Neural progenitor cell (in vitro differentiated cells): ENCODE measurements at places on chromosomes 13 and 19. TPM values are rescaled to one million over a fixed set of nuclear protein-coding genes. Genes with fewer than 3 reads are reported as not detected.

The AP3D1 gene
- 50.9 and 93.7 TPM in 2 replicates for total RNA-seq

The CBARP gene
- total RNA-seq: 1.2 and 17.8 TPM in 2 replicates

DNA sequence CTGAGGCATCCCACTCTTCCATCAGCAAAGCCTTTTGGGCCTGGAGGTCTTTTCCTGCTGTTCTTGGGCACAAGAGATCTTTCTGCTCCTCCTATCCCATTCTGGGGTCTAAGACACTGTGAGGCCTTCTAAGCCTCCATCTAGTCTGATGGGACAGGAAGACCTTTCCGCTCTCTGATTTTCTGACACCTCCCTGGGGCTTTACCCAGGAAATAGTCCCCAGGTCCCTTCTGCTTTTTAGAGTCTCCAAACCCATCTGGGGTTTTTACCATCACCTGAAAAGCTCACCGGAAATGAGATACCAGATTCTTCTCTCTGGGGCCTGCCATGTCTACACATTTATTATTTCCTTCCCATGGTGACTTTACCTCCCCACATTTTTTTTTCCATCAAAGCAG, 21.1 kb downstream of the CLEC17A start:
- DNase-seq: no peak

DNA sequence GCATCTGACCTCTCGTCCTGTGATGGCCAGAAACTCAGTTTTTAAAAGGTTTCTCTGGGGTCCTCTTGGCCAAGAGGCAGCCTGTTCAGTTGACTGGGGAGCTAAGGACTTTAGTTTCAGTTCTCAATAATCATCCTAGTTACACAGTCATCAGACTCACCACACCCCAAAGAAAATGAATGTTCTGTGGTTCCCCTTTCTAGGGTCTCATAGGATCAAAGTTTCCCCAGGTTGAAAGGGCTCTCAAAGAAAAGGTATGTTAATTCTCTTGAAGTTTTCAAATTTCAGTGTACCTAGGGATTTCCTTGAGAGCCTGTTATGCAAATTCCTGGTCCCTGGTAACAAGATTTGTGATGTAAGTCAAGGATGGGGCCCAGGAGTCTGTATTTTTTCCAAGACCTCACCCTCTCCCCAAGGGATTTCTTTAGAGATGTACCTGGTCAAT, 94.9 kb downstream of the FAM216B start:
- DNase-seq: no peak

- DNase-seq: no peak
These were observed 58.5 kb downstream of the SPATA13 start for GRCh38 chr13:24218977-24219376.

- DNase-seq: peak; percentile 87
These were observed 8.6 kb upstream of the TYK2 start for GRCh38 chr19:10388957-10389356.

DNA sequence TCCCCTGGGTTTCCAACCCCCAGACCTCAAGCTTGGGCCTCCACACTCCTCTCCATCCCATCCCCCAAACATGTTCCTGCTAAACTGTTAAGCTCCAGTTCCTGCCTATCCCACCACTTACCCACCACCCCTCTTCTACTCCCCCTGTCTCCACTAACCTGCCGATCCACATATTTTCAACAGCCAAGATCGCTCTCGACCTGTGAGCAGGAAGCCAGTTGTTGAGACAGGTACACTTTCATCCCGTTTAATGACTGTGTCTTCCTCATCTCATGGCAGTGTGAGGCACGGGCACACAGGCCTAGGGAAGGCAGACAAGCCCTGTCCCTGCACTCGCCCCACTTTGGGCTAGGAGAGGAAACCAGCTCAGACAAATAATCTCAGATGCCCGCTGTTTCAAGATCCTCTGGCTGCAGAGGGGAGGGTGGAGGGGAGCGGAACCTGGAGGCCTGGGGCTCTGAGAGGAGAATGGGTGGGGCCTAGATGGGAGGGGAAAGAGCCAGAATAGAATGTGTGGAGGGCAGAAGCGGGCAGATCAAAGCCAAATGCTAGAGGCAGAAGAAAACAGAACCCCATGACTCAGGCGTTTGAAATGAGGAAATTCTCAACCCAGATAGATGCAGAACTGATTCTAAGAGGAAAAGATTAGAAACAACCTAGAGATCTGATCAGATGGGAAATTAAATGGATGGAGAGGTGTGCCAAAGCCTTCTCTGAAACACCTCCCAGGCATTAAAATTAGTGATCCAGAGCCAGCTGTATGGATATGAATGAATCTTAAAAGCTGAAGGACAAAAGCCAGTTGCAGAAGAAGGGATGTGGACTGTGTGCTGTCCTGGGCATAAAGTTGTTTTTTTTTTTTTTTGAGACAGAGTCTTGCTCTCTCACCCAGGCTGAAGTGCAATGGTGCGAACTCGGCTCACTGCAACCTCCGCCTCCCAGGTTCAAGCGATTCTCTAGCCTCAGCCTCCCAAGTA, 16.9 kb upstream of the CYP2S1 start:
- peak; percentile 67 for DNase-seq

DNA sequence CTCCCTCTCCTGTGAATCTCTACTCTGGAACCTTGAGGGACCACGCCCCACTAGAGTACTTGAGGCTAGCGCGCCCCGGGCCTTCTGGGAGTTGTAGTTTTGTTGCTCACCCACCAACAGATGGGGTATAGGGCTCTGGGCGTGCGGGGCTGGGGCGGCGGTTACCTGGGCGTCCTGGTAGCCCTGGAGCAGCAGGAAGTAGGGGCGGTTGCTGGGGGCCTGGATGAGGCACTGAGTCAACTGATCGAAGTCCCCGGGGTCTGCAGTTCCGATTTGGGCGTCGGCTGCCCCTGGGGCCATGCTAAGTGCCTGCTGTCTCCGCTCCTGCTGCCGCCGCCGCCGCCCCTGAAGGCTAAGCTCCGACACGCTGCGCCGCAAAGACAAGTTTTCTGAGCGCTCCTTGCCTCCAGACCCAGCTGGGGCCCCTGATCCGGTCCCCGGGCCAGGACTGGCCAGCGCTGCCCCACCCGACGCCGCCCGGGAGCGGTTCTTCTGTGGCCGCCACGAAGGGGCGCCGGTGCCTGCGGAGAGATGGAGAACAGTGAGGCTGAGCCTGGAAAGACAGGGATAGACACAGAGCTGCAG, 5.3 kb downstream of the RASIP1 start:
- DNase-seq: peak; percentile 89

DNA sequence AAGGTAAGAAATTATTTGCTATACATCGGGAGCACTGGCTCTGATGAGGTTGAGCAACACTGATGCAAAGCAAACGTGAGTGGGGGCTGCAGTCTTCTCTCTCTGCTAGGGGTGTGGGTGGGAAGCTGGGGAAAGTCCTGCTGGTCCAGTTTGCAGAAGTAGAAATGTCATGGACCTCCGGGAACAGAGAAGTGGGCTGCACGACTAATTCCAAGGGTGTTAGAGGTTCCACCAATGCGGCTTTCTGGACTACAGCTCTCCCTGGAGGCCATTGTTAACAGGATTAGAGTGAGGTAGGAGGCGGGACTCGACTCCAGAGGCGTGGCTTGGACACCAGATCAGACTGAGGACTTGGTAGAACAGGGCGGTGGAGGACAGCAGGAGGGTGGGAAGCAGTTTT, 5.7 kb upstream of the FBXO27 start:
- DNase-seq: peak; percentile 87

GRCh38 chr19:19542507-19542906, 4.4 kb downstream of the CILP2 start:
- DNase-seq: no peak

GRCh38 chr19:7603919-7604318, 8.3 kb downstream of the CAMSAP3 start:
- DNase-seq: no peak

DNA sequence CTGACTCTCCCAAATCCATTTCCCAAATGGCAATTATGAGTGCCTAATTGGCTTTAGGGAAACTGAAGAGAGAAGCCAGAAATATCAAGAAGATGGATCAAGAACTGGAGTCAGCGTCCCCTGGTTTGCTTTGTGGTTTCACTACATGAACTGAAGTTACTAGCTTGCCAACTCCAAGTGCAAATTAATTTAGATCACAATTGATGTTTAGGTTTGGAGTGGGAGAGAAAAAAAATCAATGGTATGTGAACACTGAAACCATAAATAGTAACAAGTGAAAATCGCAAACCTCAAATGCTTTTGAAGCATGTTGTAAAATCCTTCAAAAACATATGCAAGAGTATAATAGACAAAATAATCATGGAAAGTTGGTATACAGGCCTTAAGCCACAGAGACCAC, 1528.6 kb upstream of the SLC10A2 start:
- no peak for DNase-seq

The NPAS1 gene
- 1.2 and 4.3 TPM in 2 replicates for total RNA-seq

DNA sequence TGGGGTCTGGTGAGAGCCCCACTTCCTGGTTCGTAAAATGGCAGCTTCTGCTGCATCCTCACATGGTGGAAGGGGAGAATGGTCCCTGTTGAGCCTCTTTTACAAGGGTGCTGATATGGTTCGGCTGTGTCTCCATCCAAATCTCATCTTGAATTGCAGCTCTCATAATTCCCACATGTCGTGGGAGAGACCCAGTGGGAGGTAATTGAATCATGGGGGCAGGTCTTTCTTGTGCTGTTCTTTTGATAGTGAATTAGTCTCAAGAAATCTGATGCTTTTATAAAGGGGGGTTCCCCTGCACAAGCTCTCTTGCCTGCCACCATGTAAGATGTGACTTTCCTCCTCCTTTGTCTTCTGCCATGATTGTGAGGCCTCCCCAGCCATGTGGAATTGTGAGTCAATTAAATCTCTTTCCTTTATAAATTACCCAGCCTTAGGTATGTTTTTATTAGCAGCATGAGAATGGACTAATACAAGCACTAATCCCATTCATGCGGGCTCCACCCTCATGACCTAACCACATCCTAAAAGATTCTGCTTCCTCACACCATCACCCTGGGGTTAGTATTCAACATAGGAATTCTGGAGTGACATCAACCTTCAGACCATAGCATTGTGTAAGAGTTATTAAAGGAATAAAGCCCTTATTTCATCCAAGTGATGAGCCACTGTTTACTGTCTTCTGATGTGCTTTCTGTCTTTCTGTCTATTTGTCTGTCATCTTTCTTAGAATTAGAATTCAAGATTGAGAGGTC, 159.0 kb upstream of the IRS2 start:
- DNase-seq: no peak

GRCh38 chr13:83815598-83815997, 66.7 kb downstream of the SLITRK1 start:
- peak; percentile 14 for DNase-seq

GRCh38 chr19:33410915-33411401, 37.4 kb downstream of the CEBPG start:
- no peak for DNase-seq

- peak; percentile 80 for DNase-seq
These were observed 42.2 kb downstream of the DLEU7 start for GRCh38 chr13:50801087-50801931.

- no peak for DNase-seq
These were observed 101.8 kb downstream of the SOX1 start for GRCh38 chr13:112168761-112169160.

GRCh38 chr13:70938462-70938861, 830.2 kb upstream of the KLHL1 start:
- no peak for DNase-seq

The CTXN1 gene
- total RNA-seq: 3.7 and 34.3 TPM in 2 replicates

DNA sequence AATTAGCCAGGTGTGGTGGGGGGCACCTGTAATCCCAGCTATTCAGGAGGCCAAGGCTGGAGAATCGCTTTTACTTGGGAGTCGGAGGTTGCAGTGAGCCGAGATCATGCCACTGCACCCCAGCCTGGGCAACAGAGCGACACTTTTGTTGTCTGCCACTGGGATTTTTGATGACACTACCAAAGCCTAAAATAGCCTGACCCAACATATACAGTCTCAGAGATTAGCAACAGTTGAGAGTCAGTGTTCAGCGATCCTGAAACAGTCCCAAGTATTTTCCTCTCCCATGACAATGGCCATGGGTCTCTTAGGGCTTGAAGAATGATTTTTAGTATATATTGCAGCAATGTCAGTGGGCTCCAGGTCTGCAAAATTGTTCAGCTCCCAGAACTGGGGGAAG, 32.9 kb downstream of the SLC25A30 start:
- no peak for DNase-seq

The PKN1 gene
- total RNA-seq: 29.0 and 98.6 TPM in 2 replicates

The CD22 gene
- total RNA-seq: 0.62 TPM in 1 of 2 replicates, not detected in the other

The LMTK3 gene
- 0.02 and 3.5 TPM in 2 replicates for total RNA-seq

The ZNF221 gene
- 12.2 and 14.0 TPM in 2 replicates for total RNA-seq

The LHB gene
- not detected in 2 replicates for total RNA-seq

DNA sequence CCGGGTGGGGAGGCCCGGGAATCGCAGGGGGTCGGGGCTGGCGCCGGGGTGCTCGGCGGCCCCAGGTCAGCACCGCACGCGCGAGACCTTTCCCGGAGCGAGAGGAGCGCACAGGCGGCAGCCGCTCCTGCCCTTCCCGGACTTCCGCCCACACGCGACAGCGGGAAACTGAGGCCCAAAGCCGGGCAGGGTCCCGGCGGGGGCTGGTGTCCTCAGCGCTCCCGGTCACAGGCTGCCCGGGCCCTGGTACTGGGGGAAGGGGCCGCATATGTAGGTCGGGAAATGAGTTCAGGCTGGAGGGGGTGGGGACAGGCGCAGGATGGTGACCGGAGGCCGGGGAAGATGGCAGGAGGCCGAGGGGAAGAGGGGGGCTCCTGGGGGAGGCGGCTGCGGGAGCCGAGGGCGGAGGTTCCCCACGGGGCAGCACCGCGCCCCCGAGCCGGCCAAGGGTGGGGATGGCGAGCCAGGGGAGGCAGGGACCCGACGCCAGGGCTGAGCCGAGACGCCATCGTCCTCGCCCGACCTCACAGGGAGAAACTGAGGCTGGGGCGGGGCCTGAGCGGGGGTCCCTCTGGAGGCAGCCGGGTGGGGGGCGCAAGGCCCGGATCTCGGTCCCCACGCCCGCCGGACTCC, 662 bp downstream of the CBARP start:
- peak; percentile 54 for DNase-seq

- DNase-seq: no peak
These were observed 2.0 kb downstream of the CAB39L start for GRCh38 chr13:49441846-49442245.

GRCh38 chr13:30877335-30877734, 28.7 kb upstream of the MEDAG start:
- DNase-seq: no peak
